Motor neuron (in vitro differentiated cells): ENCODE measurements at places on chromosomes 11 and 22. TPM values are rescaled to one million over a fixed set of nuclear protein-coding genes. Genes with fewer than 3 reads are reported as not detected.

Gene CRYBB3
- not detected in 2 replicates for total RNA-seq

Gene NEFH
- total RNA-seq, result 16.4 and 18.7 TPM in 2 replicates

Gene CHEK2
- 11.3 and 13.2 TPM in 2 replicates for total RNA-seq

Gene HBG2
- total RNA-seq, result not detected in 2 replicates

Gene TEX54
- total RNA-seq, result 1.3 TPM in 1 of 2 replicates, not detected in the other

Gene MS4A12
- not detected in 2 replicates for total RNA-seq

Gene CHRNA10
- 1.3 and 1.6 TPM in 2 replicates for total RNA-seq

Gene BLID
- total RNA-seq, result 2.0 and 5.8 TPM in 2 replicates

Gene SLC22A25
- 0.13 TPM in 1 of 2 replicates, not detected in the other for total RNA-seq

Gene C11orf91
- total RNA-seq, result 0.49 and 0.81 TPM in 2 replicates

Gene BBS1
- 54.3 TPM in 2 replicates for total RNA-seq

Gene KRTAP5-7
- 0.91 and 1.2 TPM in 2 replicates for total RNA-seq

Gene TFIP11
- 31.4 and 36.5 TPM in 2 replicates for total RNA-seq

GRCh38 chr22:46737105-46737975, 712 bp downstream of the CERK start:
- peak; percentile 43 for ATAC-seq

DNA sequence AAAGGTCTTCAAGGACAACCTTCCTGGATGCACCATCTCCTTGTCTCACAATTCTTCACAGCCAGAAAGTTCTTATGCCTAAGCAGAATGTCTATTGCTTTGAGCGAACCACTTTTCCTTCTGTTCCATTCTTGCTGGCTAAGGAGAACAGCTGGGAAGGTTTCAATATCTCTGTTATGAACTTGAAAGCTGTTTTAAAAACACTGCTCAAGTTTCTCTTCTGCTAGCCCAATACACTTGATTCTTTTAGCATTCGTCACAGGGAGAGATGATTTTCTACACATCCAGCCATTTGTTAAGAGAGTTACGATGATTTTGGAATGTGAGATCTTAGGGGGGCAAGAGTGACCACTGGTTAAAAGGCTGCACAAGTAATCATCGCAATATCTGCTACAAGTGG, 249.3 kb downstream of the KIRREL3 start:
- ATAC-seq, result no peak

- ATAC-seq, result no peak
Observed at GRCh38 chr11:87369888-87370287, 332.2 kb downstream of the TMEM135 start.

- ATAC-seq, result no peak
Observed at GRCh38 chr11:96960926-96961325, 571.1 kb downstream of the JRKL start.

GRCh38 chr11:13238879-13239514, 38.6 kb upstream of the BMAL1 start:
- ATAC-seq, result no peak

DNA sequence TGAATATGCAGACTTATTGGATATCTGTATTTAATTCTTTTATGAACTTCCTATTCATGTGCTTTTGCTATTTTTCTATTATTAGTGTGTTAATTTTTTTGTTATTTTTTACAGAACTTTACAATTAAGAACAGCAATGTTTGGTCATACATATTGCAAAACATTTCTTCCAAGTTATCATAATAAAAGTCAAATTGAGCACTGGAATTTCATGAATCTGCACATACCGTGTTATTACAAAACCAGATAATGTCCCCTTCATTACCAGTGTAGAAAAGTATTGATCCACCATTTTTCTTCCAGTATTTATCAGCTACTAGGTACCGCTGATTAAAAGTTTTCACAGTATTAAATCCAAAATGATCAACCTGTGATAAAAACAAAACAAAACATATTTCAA, 40.5 kb downstream of the PRCP start:
- ATAC-seq, result no peak

GRCh38 chr11:97269527-97269926, 879.7 kb downstream of the JRKL start:
- ATAC-seq, result no peak

GRCh38 chr11:2210366-2211112, 38.9 kb upstream of the TH start:
- ATAC-seq, result no peak

- ATAC-seq, result peak; percentile 39
Observed at GRCh38 chr11:102120437-102120973, 10.3 kb downstream of the YAP1 start.

DNA sequence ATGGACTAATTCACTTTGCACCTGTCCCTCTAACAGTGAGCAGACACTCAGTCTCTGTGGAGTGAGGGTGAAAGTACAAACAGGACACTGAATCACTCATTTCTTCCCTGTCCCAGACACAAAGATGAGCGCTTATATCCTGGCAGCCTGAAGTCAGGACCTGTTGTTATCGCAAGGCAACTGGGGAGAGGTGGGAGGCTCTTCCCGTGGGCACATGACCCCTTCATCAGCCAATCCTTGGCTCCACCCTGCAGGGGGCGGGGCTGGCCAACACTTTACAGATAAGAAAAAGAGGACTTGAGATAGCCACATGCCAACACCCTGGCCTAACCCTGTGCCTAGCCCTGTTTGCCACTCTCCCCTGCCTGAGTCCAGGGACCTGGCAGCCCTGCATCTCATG, 29.5 kb upstream of the TESMIN start:
- ATAC-seq, result peak; percentile 34

GRCh38 chr22:36795633-36796032, 19.7 kb upstream of the IFT27 start:
- no peak for ATAC-seq

GRCh38 chr11:1773131-1773993, 9.6 kb upstream of the CTSD start:
- ATAC-seq, result no peak

DNA sequence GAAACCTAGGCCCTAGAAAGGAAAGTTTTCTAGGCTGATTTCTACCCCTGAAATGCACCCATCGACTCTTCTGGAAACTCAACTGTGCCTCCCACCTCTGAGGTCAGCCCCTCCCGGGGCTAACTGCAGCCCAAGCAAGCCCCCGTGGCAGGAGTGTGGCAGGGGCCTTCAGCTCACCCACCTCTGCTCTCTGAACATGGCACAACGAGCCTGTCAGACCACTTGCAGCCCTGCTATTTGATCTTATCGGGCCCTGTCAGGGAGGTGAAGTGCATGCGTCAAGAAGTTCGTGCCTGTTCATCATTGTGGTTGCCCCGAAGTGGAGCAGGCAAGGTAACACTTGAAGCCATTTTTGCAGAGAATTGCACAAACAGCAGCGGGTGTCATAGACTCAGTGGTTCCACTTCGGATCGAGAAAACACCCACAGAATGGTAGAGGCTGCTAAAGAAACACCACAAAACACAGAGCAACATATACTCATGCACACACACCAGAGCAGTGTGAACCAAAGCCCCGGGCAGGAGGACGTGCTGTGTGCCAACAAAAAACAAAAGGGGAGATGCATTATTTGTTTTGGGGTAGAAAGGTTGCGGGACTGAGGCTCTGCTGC, 262.7 kb downstream of the ETS1 start:
- no peak for ATAC-seq

DNA sequence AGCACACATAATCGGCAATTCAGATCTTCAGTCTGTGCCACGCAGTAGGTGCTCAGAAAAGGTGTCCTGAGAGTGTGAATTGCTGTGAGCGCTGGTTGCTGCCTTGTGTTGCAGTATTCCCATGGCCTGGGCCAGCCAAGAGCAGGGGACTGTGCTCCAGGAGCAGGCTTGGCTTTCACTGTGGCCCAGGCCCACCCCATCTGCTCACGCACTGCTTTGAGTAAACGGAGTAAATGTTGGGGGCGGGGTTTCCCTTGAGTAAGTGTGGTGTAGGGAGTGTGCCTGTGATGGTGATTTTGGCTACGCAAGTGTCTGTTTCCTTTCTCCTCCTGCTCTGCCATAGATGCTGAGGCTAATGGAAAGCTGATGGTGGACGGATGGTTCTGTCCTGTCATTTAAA, 2.3 kb downstream of the CTTN start:
- ATAC-seq, result no peak

- no peak for ATAC-seq
Observed at GRCh38 chr22:47372596-47373385, 610.3 kb downstream of the TBC1D22A start.

DNA sequence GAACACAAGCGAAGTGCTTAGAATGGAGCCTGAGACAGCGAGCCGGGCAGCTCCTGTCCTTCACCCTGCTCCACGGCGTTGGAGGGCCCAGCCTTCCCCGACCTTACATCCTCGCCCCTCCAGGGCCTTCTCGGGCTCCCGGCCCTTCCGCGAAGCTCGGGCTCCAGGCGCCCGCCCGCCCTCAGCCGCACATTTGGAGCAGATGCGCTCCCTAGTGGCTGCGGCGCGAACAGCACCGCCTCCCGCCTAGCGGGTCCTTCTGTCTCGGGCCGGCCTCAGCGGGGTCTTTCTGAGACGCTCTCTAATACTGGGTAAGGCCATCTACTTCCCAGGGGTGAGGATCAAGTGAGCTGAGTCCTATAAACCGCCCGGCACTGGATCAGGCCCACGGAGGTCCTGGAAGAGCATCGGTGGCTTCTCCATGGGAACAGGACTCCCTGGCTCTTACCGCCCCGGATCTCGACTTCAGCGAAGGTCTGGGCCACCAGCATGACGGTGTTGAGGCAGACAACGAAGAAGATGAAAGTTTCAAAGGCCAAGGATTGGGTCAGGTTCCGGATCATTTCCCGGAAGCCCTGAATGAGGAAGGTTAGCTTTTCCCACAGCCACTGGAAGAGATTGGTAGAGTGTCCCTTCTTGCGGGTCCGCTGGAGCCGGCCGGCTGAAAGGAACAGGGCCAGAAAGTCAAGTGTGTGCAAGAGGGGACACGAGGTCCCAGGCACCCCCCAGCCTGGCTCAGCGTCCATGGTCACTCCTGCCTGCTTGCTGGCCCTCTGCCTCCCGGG, 3.7 kb downstream of the CATSPER1 start:
- ATAC-seq, result peak; percentile 75

- ATAC-seq, result no peak
Observed at GRCh38 chr11:108474664-108475463, 7.5 kb upstream of the C11orf65 start.

DNA sequence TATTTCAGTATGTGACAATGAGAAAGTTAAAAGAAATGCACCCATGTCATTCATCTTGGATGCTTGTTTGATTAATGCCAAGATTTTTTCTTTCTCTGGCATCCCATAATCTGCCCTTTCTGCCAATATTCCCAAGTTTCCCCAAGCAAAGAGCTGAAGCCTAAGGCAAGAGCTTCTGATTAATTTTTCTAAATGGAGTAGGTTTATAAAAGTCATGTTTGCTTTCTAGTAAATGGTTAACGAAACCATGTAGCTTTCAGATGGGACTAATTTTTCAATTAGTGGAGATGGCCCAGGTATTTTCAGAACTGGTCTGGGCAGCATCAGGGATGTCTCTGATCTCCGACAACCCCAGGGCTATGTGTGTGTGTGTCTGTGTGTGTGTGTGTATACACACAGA, 55.3 kb downstream of the LRRC4C start:
- ATAC-seq, result no peak

DNA sequence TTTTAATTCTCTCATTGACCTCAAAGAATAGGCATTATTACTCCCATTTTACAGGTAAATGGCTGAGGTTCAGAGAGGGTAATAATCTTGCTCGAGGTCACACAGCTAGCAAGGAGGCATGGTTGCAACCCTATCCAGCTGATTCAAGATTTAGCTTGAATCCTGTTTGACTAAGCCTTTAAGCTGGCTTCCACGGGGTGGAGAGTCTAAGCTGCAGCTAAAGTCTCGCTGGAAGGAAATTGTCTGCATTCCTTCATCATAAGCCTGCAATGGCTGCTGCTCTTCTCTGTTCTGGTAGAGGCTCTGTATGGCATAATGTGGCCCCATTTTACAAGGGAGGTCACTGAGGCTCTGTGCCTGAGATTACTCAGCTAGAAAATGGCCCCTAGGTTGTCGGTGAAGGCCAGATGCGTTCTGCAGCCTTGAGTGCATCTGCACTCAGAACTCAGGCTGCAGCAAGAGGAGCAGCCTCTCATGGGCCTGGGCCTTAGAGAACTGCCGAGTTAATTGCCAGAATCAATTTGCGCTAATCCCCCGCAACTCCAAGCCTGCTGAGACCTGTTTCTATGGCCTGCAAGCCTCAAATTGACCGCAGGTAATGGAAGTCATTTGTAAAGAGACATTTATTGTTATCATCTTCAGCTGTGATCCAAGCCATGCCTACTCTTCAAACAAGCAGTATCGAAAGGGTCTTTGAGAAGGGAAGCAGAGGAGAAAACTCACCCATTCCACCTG, 44.1 kb upstream of the SEZ6L start:
- no peak for ATAC-seq

- ATAC-seq, result peak; percentile 71
Observed at GRCh38 chr11:2991452-2992233, 486 bp downstream of the NAP1L4 start.

- no peak for ATAC-seq
Observed at GRCh38 chr11:4882543-4882942, 843 bp downstream of the OR51T1 start.

DNA sequence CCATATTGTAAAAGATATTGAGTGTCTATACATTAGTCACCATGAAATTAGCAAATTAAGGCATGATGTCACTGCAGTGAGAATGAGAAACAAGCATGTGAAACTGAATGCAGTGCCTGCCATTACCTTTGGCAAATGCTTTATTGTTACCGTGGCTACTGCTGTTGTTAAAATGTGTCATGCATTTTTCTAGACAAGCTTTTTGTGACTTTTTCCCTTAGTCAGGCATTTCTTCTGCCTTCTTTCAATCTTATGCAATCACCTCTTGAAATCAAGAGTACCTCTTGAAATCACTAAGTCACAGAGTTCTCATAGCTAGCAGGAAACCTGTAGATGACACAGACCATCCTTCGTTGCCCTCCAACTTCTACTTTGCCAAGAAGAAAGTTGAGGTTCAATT, 461.7 kb upstream of the TENM4 start:
- peak; percentile 40 for ATAC-seq

DNA sequence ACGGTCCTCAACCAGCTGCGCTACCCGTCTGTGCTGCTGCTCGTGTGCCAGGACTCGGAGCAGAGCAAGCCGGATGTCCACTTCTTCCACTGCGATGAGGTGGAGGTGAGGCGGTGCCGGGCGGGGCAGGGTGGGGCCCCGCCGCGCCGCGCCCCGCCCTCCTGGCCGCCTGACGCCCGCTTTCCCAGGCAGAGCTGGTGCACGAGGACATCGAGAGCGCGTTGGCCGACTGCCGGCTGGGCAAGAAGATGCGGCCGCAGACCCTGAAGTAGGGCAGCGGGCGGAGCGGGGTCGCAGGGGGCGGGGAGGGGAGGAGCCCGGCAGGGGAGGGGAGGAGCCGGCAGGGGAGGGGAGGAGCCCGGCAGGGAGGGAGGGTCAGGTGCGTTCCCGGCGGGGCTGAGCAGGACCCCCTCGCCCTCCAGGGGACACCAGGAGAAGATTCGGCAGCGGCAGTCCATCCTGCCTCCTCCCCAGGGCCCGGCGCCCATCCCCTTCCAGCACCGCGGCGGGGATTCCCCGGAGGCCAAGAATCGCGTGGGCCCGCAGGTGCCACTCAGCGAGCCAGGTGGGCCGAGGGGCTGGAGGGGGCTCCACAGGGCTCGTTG, 14.7 kb downstream of the EPS8L2 start:
- ATAC-seq, result peak; percentile 72

DNA sequence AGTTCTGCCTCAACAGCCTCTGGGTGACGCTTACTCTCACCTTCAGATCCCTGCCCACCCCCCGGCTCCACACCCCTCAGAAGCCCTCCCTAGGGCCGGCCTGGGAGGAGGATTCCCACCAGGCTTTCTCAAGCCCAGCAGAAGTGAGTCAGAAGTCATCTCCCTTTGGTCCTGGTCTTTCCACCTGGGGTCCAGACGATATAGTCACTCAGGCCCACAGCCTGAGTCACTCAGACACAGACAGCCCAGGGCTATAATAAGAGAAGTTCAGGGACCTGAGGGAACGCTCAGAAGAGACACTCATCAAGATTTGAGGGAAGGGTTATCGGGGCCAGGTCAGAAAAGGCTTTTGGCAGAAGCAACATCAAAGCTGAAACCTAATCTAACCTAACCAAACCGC, 127.1 kb downstream of the SPATA19 start:
- no peak for ATAC-seq
